ENCODE measurements at places on chromosomes 6 and 20. TPM values are rescaled to one million over a fixed set of nuclear protein-coding genes. Genes with fewer than 3 reads are reported as not detected.

GRCh38 chr6:136614350-136614749 lies 64.1 kb upstream of the MAP7 start:
- no peak for DNase-seq

B3GAT2 gene
- 0.02 TPM for total RNA-seq

GRCh38 chr20:62732031-62732760 lies 23.6 kb downstream of the NTSR1 start:
- DNase-seq: no peak

- no peak for DNase-seq
These were observed 58.2 kb downstream of the IGF2R start for GRCh38 chr6:160027076-160027475.

DNA sequence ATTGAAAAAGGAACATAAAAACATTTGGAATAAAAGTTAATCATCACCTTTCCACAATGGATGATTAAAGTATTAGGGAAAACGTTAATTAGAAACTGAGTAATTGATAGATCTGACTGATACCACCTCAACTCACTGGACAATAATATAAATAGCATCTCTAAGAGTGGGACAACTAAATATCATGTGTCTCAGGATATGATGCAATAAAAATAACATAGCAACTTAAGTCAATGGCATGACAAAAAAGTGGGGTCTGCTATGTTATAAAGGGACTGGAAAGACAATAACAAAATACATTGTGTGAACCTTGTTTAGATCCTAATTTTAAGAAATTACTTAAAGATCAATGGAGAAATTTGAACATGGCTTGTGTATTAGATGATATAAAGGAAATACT lies 10.3 kb downstream of the OR12D1 start:
- no peak for DNase-seq

DNA sequence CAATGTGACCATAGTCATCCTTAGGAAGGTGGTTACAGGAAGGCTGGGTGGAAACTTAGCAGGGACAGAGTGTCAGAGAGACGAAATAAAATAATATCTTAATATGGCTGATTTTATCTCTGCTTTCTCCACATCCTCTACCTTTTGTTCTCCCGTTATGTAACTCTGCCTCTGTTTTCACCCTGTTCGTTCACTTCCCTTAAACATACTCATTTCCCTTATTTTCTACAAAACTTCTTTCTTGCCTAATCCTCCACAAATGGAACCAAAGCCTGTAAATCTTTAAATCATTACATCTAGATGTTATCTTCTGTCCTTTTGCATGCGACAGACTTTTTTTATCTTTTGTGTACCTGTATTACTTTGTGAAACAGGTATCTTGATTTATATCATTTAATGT lies 23.3 kb upstream of the CRIP3 start:
- DNase-seq: no peak
